ENCODE measurements at places on chromosomes 13 and 19.

- no peak for DNase-seq
These were observed 53.2 kb upstream of the RFC3 start for GRCh38 chr13:33764716-33765115.

- DNase-seq: no peak
These were observed 4.2 kb upstream of the ATP12A start for GRCh38 chr13:24675806-24676570.

- no peak for DNase-seq
These were observed 1.3 kb downstream of the CEACAM21 start for GRCh38 chr19:41577144-41577830.

- no peak for DNase-seq
These were observed 687 bp downstream of the PLEKHA4 start for GRCh38 chr19:48867746-48868113.

GRCh38 chr19:34328982-34329381 lies 36.0 kb upstream of the GPI start:
- no peak for DNase-seq

DNA sequence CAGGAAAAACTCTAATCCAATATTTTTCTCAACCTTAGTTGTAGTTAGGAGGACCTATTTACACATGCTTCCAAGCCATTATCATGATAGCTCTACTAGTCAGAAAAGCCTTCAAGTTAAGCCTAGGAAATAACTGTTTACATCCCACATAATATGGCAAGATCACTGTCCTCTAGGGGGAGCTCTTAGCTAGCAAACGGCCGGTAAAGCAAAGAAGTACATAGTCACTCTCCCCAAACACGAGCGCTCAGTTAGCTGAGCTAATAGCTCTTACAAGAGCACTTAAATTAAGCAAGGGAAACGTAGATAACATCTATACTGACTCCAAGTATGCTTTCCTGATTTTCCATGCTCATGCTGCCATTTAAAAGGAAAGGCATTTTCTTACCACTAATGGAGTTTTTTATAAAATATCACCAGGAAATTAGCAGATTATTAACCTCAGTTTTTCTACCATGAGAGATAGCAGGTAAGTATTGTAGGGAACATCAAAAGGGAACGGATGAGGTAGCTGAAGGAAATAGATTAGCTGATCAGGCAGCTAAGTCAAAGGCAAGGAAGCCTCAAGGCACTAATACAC lies 100.6 kb upstream of the PABPC3 start:
- DNase-seq: peak; percentile 81

DNA sequence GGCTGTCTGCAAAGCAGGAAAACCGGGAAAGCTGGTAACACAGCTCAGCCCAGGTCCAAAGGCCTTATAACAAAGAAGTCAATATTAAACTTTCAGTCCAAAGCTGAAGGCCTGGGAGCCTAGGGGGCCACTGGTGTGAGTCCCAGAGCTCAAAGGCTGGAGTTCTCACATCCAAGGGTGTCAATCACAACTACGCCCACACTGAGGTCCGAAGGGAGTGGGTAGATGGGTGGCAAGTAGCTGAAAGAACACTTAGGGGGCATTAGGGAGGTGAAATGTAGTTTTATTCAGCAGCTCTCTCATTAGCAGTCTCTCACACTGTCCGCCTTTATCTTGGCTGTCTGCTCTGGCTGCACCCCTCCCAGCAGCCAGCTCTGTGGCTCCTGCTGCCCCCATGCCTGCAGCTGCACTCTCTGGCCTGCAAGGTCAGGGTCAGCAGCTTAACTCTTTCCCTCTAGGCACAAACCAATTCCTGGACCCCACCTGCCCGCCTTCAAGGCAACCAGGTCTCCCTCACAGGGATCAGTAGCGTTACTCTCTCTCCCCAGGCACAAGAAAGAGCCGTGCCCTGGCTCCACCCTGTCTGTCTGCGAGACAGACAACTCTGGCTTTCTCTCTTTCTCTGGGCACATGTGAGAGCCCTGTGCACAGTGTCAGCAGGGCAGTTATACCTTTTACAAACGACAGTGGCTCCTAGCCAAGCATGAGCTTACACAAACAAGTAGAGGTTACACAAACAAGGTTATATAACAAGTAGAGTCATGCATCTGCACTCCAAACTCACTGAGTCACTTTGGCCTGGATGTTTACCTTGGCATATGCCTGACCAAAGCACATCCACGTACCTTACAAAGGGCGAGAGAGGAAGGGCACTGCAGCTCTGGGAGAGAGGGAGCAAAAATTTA lies 249.4 kb upstream of the PCDH20 start:
- DNase-seq: no peak

Data from HAP-1 (cell line).